ENCODE measurements at places on chromosomes 4 and X.

DNA sequence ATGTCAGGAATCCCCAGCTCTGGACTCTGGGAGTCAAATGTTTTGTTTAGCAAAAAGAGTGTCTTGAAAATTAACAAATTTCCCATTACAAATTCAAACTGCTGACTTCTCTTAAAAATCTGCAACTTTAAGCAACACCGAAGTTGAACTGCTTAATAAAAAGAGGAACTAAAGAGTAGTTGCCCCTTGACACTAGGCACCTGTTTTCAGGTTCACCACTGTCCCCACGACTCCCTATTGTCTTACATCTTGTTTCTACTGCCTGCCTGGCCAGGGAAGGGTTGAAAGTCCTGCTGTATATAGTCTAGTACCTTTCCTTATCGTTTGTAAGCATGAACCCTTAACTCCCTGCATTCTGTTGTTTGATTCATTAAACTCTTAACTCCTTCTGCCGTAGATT lies 173.9 kb downstream of the SCFD2 start:
- no peak for DNase-seq

DNA sequence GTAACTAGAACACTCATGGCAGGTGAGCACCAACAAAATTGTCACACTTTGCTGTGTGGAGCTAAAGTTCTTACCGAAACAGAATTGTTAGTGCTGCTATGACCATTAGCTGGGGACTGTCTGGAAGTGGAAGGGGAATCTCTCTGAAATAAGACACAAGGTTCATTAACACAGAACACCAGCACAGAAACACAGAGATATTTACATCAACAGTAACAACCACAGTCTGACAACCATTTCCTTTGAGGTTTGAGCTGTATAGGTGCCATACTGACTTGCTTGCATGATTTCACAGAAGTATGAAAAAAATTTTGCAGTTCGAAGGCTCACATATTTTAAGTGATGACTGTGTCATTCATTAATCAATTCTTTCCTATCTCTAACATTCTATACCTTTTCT lies 109.8 kb downstream of the NYX start:
- no peak for DNase-seq

DNA sequence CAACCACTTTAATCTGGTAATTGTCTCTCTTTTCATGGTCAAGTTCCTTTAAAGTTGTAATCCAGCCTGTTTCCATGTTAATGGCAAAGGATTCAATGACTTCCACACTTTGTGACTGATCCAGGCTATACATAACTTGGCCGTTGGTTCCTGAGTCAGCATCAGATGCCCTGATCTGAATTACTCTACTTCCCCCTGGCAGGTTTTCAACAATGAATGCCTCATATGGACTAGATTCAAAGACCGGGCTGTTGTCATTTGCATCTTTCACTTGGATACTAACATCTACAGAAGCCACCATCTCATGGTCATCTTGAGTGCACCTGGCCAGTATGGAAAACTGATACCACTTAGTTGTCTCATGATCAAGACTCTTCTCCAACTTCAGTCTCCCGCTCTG lies 62.6 kb upstream of the MTNR1A start:
- DNase-seq: no peak

- no peak for DNase-seq
These were observed 7.9 kb upstream of the EMCN start for GRCh38 chr4:100525686-100526085.

- DNase-seq: no peak
These were observed 12.3 kb upstream of the NAA11 start for GRCh38 chr4:79338148-79338547.

- DNase-seq: no peak
These were observed 237.4 kb downstream of the DCLK2 start for GRCh38 chr4:150315691-150316090.

DNA sequence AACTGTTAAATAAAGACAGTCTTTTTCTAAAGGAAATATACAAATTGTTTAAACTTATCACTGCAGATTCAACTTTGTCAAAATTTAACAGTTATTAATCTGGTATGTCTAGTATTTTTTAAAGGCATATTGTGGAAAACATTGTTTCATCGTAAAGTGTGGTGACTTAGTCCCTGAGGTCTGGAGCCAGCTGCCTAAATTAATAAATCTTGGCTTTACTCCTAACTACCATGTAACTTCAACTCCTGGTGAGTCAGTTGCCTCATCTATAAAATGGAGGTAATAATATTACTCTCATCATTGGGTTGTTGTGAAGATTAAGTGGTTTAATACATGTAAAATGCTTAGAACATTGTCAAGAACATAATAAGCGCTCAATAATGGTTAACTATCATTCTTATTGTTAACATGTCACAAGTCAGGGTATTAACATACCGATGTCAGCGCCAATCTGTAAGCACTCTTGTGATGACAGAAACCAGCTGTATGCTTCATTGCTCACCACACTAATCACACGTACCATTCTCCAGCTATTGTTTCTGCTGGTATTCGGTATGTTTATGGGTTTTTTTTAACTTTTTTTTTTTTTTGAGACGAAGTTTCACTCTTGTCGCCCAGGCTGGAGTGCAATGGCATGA lies 14.1 kb upstream of the SMIM43 start:
- no peak for DNase-seq

Data from islet precursor cell (in vitro differentiated cells).